ENCODE measurements at places on chromosomes 16 and 17.
A peak's percentile ranks its signal among the peaks of the same experiment; 100 is the strongest.

DNA sequence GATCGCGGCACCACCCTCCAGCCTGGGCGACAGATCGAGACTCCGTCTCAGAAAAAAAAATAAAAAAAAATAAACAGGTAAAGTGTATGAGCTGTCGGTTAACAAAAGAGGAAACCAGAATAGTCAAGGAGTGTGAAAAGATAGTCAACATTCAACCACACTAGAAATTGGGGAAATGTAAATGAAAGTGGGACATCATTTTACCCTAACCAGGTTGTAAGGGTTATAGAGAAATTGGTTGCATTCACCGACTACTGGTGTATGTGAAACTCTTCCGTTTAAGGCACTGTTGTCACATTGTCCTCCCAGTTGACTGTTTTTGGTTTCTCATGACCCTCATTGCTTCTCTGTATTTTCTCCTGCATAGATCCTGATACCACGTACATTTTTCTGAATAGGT lies 62.8 kb downstream of the RABEP1 start:
- no peak for DNase-seq

DNA sequence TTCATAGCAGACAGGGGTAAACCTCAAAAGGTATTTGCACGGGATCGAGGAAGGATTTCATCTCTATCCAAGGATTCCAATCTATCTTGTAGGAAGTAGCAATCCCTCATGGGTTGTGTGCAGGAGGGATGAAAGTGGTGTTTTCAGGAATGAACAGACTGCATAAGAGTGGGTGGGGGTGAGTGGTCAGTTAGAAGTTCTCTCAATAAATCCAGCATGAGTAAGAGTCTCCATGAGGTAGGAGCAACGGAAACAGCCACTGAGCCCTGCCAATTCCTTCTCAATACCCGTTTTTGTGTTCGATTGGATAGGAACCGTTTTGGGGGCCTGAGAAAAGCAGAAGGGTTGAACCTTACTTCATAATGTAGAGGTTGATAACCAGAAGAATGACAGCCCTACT lies 375.6 kb downstream of the SOX9 start:
- DNase-seq = no peak

DNA sequence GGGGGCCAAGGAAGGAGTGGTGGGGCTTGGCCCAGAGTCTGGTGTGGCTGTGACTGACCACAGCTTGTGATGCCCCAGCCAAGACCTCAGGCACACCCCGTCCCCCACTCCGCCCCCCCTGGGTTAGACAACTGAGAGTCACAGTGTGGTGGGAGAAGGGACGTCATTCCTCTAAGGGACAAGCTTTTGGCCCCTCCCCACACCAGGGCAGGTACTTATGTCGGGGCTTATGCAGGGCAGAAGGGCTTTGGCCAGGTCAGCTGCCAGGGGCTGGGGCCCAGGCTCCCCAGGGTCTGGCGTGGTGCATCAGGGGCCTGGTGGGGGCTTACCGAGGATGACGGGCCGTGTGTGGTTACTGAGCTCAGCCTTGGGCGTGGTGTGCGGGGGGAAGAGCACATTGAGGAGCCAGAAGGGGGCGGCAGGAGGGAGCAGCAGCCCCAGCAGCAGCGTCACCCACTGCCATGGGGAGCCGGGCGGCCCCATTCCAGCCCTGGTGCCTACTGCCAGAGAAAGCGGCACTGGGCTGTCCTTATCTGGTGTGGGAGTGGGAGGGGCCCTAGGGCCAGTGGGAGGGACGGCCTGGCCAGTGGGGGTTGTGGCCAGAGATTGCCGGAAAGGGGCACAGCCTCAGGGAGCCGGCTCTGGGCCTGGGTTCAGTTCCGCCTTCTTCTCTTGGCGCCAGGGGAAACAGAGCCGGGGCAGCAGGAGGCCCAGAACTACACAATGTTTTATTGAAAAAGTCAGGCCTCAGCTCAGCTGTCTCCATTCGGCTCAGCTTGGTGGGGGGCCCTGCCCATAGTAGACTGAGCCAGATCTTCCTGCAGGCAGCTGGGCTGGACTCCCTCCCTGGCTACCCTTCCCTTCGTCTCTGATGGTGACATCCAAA lies at the start of gene LCAT:
Gene LCAT (minus strand): TSS at position 502 of the 886 bp plus-strand sequence. CDS start 19 bp downstream, at position 483.
- no peak for DNase-seq

DNA sequence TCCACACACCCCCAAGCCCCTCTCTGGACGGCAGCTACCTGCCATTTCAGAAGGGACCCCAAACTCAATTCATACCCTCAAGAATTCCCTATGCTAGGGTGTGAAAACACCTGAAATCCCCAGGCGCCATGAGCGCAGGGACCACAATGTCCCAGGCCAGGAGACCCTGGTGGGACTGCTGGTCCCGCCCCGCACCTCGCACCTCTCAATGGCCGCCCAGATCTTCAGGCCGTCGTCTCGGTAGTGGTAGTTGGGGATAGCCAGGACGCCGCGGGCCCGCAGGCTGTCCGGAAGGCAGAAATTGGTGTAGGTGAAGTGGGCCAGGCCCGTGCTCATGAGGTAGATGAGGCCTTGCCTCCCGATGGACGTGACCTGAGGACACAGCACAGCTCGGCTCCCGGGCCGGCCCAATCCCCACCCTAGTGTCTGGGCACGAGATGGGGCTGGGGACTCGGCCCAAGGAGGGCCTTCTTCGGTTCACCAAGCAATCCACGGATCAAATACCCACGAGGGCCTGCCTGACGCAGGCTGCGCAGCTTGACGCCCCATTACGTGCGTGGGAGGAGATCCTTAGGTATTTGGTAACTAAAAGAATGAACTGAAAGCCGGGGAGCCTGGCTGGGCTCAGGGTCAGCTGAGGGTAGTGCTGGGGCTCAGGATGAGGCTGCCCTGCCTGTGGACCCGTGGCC lies 9.2 kb downstream of the ALOXE3 start:
- no peak for DNase-seq

GRCh38 chr17:46136820-46137219 lies 56.4 kb downstream of the KANSL1 start:
- DNase-seq = no peak

DNA sequence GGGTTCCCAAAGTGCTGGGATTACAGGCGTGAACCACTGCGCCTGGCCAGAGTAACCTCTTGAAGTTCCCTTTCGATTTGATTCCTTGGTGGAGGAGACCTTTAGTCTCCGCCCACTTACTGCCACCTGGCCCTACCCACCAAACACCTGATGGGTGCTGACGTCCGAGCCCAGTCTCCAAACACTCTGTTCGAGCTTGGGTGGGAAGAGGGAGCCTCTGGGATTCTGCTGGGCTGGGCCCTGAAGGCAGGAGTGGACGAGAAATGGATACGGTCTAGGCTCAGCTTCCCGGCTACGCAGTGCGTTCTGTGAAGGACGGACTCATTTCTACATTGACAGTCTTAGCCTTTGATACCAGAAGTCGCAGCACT lies 870 bp upstream of the ITGA3 start:
- DNase-seq = peak; percentile 18

- no peak for DNase-seq
Observed at GRCh38 chr17:4048218-4048617, 84.0 kb upstream of the ATP2A3 start.

Data from CD4-positive, alpha-beta T cell treated with Interleukin-2 at 100 ng/mL for 4 hours (primary cell).